ENCODE measurements at places on chromosomes 4 and X. TPM values are rescaled to one million over a fixed set of nuclear protein-coding genes. Genes with fewer than 3 reads are reported as not detected.

EVC2 gene
- 3.9 TPM for total RNA-seq

NOX1 gene
- total RNA-seq, result 53.3 TPM

ARHGAP36 gene
- total RNA-seq, result not detected

TEX13B gene
- total RNA-seq, result not detected

SPANXA1 gene
- not detected for total RNA-seq

TLR7 gene
- total RNA-seq, result not detected

CRMP1 gene
- 7.7 TPM for total RNA-seq

DNA sequence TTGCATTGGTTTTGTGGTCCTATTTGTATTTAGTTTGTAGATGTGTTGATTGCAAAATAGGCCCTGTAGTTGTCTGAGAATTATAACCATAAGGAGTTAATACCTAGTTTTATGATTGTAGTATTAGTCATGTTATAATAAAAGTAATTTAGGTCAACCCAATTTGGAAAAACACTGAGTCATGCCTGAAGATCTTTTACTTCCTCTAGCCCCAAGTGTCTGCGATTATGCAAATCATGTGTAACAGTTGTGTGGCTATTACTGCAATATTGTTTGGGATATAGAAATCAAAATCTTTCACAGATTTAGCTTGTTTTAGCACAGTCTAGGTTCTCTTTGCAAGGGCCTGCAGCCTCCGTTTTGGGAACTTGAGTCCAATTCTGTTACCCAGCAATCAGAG lies 12.6 kb downstream of the SRD5A3 start:
- no peaks in the 10 kb centered on the region for H3K4me1 ChIP-seq
- H3K4me3 ChIP-seq, result no peak overlapping the region
- peaks cover 6% of the 10 kb centered on the region for H3K36me3 ChIP-seq
- H3K27me3 ChIP-seq, result no peaks in the 10 kb centered on the region

- H3K4me3 ChIP-seq, result no peak overlapping the region
- no peaks in the 10 kb centered on the region for H3K36me3 ChIP-seq
- no peak overlapping the region for H3K27ac ChIP-seq
- no peak for DNase-seq
- no peaks in the 10 kb centered on the region for H3K4me1 ChIP-seq
Observed at GRCh38 chr4:114087596-114088230, 108.3 kb upstream of the ARSJ start.

GRCh38 chrX:51955200-51955599 lies 61.8 kb downstream of the MAGED1 start:
- H3K27ac ChIP-seq, result no peak overlapping the region
- DNase-seq, result no peak
- no peaks in the 10 kb centered on the region for H3K36me3 ChIP-seq
- H3K4me3 ChIP-seq, result no peak overlapping the region
- H3K4me1 ChIP-seq, result no peaks in the 10 kb centered on the region

GRCh38 chr4:149914119-149915115 lies 98.8 kb upstream of the IQCM start:
- DNase-seq, result no peak
- H3K4me1 ChIP-seq, result no peaks in the 10 kb centered on the region
- H3K36me3 ChIP-seq, result no peaks in the 10 kb centered on the region
- no peak overlapping the region for H3K4me3 ChIP-seq
- no peaks in the 10 kb centered on the region for H3K27me3 ChIP-seq

DNA sequence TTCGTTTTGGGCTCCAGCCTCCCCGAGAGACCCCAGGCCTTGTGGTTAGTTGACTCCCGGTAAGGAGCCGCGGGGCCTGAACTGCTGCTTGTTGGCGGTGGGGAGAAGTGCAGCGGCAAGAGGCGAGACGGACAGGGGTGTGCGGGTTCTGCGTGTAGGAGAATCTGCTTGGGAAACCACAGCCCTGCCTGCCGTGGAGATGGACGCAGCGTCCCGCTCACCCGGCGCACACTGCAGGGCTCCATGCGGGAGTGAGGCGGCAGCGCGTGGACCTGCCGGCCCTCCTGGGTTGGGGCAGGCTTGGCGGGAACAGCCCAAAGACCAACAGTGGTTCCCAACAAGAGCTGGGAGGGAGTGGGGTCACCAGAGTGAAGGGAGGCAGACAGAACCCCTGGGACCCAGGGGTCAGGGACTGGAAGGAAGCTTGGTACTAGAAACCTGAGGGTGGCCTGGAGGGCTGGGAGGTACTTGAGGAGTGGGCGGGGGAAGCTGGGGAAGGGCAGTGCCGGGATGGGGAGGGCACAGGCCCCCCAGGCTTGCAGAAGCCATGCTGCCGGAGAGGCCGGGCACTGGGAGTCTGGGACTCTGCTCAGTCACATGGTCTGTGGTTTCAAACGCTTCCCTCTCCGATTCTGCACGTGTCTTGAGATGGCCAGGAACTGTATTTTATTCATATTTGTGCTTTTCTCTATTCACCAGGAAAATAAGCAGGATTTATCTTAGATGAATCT lies 70.8 kb downstream of the RGS12 start:
- no peaks in the 10 kb centered on the region for H3K36me3 ChIP-seq
- DNase-seq, result no peak
- no peaks in the 10 kb centered on the region for H3K4me1 ChIP-seq
- H3K4me3 ChIP-seq, result no peak overlapping the region

- no peak overlapping the region for H3K27ac ChIP-seq
- H3K4me1 ChIP-seq, result no peaks in the 10 kb centered on the region
- no peaks in the 10 kb centered on the region for H3K36me3 ChIP-seq
- H3K4me3 ChIP-seq, result no peak overlapping the region
- no peak for DNase-seq
Observed at GRCh38 chrX:17355976-17356375, 19.0 kb upstream of the NHS start.

- no peaks in the 10 kb centered on the region for H3K36me3 ChIP-seq
- no peak for DNase-seq
- H3K4me3 ChIP-seq, result no peak overlapping the region
- no peaks in the 10 kb centered on the region for H3K27me3 ChIP-seq
Observed at GRCh38 chrX:135396566-135396965, 25.2 kb upstream of the SMIM10L2A start.

DNA sequence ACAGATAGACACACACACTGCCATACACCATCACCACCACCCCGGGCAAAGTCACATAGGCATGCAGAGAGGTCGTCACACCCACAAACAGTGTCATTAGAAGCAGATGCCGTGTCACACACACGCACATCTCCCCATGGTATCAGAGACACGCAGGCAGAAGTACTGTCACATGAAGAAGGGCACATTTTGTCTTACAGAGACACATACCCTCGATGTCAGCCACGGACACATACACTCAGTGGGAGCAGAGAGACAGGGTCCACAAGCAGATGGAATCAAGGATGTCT lies 3.3 kb downstream of the NALF2 start:
- no peaks in the 10 kb centered on the region for H3K36me3 ChIP-seq
- no peak overlapping the region for H3K4me3 ChIP-seq
- no peaks in the 10 kb centered on the region for H3K27me3 ChIP-seq
- DNase-seq, result no peak
- peaks cover 13% of the 10 kb centered on the region for H3K4me1 ChIP-seq

DNA sequence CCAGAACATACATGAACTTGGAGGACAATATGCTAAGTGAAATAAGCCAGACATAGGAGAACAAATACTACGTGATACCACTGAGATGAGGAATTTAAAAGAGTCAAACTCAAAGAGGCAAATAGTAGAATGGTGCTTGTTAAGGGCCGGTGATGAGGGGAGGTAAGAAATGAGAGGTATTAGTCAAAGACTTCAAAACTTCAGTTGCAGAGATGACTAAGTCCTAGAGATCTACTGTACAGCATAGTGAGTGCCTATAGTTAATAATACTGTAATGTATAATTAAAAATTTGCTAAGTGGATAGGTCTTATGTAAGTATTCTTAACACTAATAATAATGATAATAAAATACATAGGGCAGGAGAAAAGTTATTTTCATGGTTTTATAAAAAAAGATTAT lies 126.9 kb upstream of the VEGFC start:
- H3K36me3 ChIP-seq, result no peaks in the 10 kb centered on the region
- DNase-seq, result no peak
- no peak overlapping the region for H3K4me3 ChIP-seq
- no peak overlapping the region for H3K27ac ChIP-seq
- no peaks in the 10 kb centered on the region for H3K27me3 ChIP-seq
- no peaks in the 10 kb centered on the region for H3K4me1 ChIP-seq

GRCh38 chrX:66074920-66075879 lies 35.3 kb upstream of the VSIG4 start:
- no peaks in the 10 kb centered on the region for H3K36me3 ChIP-seq
- no peak overlapping the region for H3K27ac ChIP-seq
- DNase-seq, result no peak
- no peaks in the 10 kb centered on the region for H3K27me3 ChIP-seq
- no peaks in the 10 kb centered on the region for H3K4me1 ChIP-seq

GRCh38 chrX:50726296-50726695 lies 87.7 kb downstream of the SHROOM4 start:
- no peak overlapping the region for H3K27ac ChIP-seq
- no peaks in the 10 kb centered on the region for H3K4me1 ChIP-seq
- no peaks in the 10 kb centered on the region for H3K27me3 ChIP-seq
- no peak overlapping the region for H3K4me3 ChIP-seq

- DNase-seq, result no peak
- no peak overlapping the region for H3K4me3 ChIP-seq
- H3K27me3 ChIP-seq, result no peaks in the 10 kb centered on the region
- H3K27ac ChIP-seq, result no peak overlapping the region
Observed at GRCh38 chr4:102387552-102388150, 42.4 kb upstream of the SLC39A8 start.

DNA sequence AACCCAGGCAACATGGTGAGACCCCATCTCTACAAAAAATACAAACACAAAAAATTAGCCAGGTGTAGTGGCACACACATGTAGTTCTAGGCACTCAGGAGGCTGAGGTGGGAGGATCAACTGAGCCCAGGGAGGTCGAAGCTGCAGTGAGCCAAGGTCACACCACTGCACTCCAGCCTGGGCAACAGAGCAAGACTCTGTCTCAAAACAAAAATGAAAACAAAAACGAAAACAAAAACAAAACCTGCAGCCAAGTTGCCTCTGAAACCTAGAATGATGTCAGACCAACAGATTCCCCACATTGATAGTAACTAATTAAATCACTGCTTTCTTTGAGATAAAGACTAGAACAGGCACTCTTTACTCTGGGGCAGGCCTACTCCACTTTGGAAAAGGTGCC lies 104.5 kb downstream of the AMELX start:
- H3K36me3 ChIP-seq, result no peaks in the 10 kb centered on the region
- peaks cover 3% of the 10 kb centered on the region for H3K27me3 ChIP-seq
- no peak for DNase-seq
- H3K4me3 ChIP-seq, result no peak overlapping the region

All from stomach (tissue), 19 donors.